KG1 (cell line): ENCODE measurements at places on chromosomes 3 and 15.

- no peak for DNase-seq
Observed at GRCh38 chr3:196689941-196690660, 21.9 kb downstream of the CEP19 start.

GRCh38 chr3:192514081-192514753 lies 213.1 kb downstream of the FGF12 start:
- DNase-seq, result no peak

GRCh38 chr15:67091071-67091979 lies 25.9 kb downstream of the SMAD3 start:
- peak; percentile 90 for DNase-seq

DNA sequence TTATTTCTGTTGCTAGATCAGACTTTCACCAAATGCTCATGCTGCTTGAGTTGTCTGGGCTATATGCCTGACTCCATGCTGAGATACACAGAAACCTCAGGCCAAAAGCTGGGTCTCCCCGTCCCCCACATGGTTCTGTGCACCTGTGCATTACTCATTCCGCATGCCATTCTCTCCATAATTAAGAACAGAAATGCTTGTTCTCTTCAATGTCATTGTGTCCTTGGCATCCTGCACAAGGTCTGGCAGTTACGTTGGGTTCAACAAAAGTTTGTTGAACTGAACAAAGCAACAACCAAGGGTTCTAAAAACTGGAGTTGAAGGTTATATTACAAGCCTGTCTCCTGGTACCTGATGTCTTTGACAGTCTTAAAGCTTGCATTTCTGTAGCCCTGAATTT lies 177.5 kb downstream of the FNDC3B start:
- no peak for DNase-seq

GRCh38 chr15:36632226-36632625 lies 52.8 kb downstream of the CDIN1 start:
- DNase-seq, result no peak

- no peak for DNase-seq
Observed at GRCh38 chr15:91821458-91821857, 32.0 kb upstream of the SLCO3A1 start.

GRCh38 chr3:14552041-14552648 lies 12.0 kb upstream of the GRIP2 start:
- DNase-seq, result no peak

DNA sequence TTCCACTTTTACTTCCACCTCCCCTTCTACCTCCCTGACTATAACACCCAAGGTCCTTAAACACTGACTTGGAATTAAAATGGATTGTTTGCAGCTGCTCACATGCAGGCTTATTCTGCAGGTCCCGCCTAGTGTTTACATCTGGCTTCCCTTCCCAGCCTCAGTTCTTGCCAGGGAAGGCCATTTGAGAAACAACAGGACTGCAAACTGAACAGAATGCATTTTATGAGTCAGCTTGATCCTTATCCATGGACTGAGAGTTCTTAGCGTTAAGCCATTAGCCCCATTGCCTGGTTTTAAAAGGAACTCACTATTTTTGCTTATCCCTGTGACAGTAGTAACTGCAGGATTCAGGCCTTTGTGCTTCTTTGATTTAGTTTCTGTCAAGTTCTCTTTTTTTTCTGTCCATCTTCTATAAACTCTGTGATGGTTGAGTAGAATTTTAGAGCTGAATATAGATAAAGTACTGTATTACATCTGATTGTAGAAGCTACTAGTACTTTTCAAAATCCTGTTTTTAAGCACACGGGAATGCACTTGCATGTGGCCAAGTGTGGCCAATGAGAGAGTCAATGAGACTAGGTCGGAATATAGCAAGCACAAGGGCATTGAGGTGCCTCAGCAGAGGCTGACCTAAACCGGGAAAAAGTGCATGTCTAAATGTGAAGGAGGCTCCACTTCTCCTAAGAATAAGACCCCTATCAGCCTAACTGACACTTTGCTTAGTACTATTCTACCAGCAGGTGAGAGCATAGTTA lies 106.4 kb downstream of the TUSC7 start:
- DNase-seq, result no peak
